ENCODE measurements at places on chromosomes 11 and 22.
A peak's percentile ranks its signal among the peaks of the same experiment; 100 is the strongest.

- DNase-seq: peak; percentile 45
These were observed 978 bp downstream of the FLI1 start for GRCh38 chr11:128694618-128695481.

GRCh38 chr22:20965104-20965887, 1.8 kb upstream of the AIFM3 start:
- DNase-seq: no peak

GRCh38 chr22:47005506-47006408, 243.3 kb downstream of the TBC1D22A start:
- DNase-seq: no peak

DNA sequence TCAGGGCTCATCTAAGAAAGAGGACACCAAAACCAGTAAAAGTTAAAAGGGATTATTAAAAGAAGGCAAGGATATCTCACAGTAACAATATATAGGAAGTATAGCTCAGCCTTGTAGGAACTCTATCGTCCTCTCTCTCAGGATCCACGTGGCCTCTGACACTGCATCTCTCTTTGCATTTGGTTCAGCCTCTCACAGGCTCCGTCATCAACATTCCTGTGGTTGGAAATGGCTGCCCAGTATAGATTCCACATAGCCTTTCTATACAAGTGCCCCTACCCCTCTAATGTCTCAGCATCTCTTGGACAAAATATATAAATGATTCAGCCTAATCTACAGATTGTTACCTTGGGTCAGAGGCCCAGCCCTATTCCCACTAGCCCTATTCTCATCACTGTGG, 101.3 kb upstream of the DBX1 start:
- DNase-seq: peak; percentile 41

- no peak for DNase-seq
These were observed at the start of gene OR8K5 for GRCh38 chr11:56160217-56160616. Gene OR8K5 (minus strand): TSS chr11:56160317. CDS start chr11:56160317, 0 bp downstream.

DNA sequence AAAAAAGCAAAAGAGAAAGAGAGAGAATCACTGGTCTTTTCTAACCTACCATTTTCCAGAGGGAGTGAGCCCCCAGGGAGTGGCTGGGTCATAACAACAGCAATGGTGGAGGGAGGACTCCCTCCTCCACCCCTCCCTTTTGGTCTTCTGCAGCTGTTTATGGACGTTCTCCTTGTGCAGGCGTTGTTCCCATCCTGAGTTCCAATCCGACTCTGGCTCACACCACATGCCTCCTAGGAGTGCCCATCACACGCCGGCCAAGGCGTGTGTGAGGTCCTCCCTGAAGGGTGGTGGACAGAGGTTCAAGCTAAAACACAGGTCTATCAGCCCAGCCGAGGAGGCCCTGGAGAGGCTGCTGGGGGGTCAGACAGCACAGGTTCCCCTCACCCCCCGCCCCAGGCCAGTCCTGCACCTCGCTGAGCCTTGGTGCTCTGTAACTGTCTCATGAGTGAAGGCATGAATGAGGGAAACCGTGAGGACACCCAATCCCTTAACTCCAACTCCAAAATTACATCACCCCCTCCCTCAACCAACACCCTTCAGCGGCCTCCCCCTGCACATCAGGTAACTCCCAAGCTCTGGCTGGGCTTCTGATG, 29.4 kb downstream of the IFT27 start:
- DNase-seq: no peak

GRCh38 chr22:23503736-23504440, 76.2 kb downstream of the IGLL1 start:
- DNase-seq: no peak

GRCh38 chr11:95716266-95716665, 73.3 kb downstream of the FAM76B start:
- DNase-seq: no peak

GRCh38 chr11:115535781-115536180, 31.6 kb upstream of the CADM1 start:
- DNase-seq: no peak

GRCh38 chr22:39972641-39973040, 12.4 kb downstream of the TMA7B start:
- DNase-seq: no peak

GRCh38 chr11:66020618-66021357, 5.5 kb downstream of the CATSPER1 start:
- DNase-seq: peak; percentile 88

GRCh38 chr11:74208507-74208906, 37.4 kb downstream of the PPME1 start:
- no peak for DNase-seq

GRCh38 chr11:120929664-120930154, 94.2 kb upstream of the TBCEL start:
- peak; percentile 55 for DNase-seq

DNA sequence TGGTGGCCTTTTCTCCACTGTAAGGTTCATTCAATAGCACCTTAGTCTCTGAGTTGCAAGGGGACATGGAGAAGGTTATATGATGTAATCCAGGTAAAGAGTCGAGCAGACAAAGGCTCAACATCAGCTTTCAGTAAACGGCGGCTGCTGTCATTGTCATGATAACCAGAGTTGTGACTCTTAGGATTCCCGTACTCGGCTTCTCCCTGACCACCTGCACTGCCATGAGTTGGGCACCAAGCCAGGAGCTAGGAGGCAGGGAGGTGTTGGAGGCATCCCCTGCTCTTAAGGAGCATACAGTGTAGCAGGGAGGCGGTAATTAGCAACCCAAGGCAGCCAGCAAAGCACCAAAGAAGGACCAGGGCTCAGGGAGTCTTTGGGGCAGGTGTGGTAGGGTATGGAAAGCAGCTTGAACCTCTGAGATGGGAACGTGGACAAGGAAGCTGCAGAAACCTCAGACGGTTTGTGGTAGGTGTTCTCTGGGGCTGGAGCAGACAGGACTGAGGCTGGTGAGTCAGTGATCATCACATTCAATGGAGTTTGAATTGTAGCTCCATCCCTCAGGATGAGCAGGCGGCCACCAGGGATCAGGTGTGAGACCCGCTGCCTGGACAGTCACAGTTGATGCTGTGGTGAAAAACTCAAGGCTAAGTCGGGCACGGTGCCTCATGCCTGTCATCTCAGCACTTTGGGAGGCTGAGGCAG, 31.7 kb downstream of the LIF start:
- DNase-seq: peak; percentile 27

DNA sequence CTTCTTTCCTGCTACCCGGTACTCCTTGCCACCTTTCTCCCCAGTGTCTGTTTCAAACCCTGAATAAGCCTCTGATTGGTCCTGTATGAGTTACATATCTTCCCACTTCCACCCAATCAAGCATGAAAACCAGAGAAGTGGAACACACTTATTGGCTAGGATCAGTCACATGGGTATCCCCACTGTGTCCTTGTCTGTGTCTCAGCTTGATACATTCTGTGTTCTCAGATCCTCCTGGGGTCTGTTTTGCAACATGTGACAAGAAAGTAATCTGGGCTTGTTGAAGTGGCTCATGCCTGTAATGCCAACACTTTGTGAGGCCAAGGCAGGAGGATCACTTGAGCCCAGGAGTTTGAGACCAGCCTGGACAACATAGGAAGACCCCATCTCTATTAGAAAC, 23.9 kb downstream of the MCHR1 start:
- DNase-seq: no peak

GRCh38 chr22:23225724-23226496, 45.6 kb downstream of the BCR start:
- peak; percentile 75 for DNase-seq

DNA sequence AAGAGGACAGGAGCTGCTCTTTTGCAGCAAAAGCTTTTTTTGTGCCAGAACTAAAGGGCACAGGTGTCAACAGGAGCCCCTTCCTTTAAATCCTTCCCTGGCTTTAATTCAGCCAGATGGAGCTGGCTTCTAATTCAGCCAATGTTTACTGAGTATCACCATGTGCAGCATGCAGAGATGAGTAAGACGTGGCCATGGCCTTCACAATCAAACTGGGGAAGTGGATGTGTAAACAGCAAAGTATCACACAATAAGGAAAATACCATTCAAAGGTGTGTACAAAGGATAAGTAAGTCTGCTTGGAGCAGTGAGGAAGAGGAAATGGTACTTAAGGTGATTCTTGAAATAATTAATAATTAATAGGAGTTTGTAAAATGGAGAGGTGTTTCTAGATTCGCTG, 243.4 kb downstream of the NXPE2 start:
- no peak for DNase-seq

GRCh38 chr11:1532606-1533341, 39.3 kb downstream of the DUSP8 start:
- peak; percentile 80 for DNase-seq

DNA sequence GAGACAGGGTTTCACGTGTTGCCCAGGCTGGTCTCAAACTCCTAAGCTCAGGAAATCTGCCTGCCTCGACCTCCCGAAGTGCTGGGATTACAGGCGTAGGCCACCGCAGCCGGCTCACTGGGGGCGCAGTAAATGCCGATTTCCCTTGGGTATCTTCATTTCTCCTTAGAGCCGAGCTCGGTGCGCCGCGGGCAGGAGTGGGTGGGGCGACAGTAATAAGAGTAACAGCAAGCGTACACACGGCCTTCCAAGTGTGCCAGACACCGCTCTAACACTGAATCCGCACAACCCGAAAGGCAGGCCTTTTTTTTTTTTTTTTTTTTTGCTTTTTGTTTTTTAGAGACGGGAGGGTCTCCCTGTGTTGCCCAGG, 500 bp upstream of the ADSL start:
- DNase-seq: peak; percentile 63

DNA sequence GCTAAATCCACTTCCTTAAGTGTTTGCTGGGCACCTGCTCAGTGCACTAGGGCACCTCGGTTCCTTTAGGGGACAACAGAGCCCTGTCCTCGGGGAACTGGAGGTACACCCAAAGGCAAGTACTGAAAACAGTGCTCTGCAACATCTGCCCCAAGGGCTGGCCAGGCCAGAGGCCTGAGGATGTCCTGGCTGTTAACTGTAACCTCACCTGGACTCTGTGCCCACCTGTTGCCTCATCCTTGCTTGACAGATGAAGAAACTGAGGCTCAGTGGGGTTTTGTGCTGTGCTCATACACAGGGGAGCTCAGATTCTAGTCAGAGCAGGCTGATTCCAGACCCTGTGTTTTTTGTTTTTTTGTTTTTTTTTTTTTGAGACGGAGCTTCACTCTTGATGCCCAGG, 2.6 kb downstream of the SEC14L4 start:
- no peak for DNase-seq

DNA sequence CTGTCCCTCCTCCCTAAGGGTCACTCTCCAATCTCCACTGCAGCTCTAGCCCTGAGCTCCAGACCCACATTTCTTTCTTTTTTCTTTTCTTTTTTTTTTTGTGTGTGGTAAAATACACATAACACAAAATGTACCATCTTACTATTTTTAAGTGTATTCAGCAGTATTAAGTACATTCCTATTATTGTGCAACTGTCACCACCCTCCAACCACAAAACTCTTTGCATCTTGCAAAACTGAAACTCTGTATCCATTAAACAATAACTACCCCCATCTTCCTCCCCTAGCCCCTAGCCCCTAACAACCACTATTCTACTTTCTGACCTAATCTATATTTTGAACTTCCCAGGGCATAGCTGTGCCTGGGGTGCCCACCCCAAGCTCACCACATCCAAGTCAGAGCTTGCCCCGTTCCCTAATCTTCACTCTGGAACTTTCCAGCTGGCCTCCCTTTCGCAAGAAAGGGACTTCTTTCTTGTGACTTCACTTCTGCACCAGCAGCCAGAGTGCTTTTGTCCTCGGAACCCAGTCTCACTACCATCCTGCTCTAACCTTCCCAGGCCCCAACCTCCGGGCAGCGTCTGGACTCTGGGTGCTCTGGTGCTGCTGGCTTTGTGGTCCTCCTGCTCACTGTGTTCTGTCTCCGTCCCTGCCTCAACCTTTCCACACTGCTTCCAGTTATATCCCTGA, 30.7 kb downstream of the PARVG start:
- no peak for DNase-seq

DNA sequence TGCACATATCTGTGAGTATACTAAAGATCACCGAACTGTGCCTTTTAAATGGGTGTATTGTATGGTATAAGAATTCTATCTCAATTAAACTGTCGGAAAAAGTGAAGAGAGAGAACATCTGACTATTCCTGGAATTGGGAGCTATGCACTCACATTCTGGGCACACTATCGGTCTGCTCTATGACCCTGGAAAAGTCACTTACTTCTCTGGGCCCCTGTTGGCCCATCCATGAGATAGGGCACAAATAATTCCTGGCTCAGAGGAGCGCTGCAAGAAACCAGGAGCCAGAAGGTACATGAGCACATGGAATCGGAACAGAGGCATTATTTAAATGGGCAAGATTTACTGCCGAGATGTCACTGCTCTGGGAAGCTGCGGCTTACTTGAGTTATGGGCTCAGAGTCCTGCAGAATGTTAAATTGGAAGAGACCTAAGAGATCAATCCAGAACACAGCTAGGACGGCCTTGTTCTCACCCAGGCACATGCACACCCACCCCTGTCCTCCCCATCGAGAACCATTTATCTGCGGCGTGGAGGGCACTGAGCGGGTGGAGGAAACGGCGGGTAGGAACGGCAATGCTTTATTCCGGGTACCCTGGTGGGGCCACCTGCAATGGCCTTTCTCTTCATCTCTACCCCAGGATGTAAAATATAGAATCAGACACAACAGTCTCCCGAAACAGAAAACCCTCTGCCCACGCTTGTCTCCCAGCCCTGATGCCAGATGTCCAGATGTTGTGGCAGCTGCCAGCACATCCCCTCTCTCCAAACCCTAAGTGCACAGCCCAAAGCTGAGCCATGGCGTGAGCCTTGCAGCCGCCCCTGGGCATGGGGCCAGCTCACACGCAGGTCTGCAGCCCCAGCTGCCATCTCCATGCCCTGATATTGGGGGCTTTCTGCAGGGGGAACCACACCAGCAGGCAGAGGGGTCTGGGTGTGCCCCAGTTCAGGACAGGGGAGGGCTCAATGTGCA, 142.4 kb downstream of the DSCAML1 start:
- DNase-seq: no peak

GRCh38 chr22:48209473-48210197, 1447.2 kb downstream of the TBC1D22A start:
- no peak for DNase-seq

DNA sequence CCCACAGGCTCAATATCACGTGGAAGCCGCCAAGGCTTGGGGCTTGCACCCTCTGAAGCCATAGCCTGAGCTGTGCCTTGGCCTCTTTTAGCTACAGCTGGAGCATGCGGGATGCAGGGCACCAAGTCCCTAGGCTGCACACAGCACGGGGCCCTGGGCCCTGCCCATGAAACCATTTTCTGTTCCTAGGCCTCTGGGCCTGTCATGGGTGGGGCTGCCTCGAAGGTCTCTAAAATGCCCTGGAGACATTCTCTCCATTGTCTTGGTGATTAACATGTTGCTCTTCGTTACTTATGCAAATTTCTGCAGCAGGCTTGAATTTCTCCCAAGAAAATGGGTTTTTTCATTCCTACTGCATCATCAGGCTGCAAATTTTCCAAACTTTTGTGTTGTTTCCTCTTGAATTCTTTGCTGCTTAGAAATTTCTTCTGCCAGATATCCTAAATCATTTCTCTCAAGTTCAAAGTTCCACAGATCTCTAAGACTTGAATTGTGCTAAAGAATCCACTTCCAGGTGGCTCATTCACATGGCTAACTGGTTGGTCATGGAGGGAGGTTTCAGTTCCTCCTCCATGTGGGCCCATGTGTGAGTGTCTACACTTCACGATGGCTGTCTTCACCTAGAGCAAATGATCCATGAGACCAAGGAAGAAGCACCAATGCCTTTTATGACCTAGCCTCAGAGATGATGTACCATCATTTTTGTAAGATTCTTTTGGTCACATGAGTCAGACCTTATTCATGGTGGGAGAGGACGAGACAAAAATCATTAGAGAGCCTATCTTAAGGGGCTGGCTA, 7.4 kb upstream of the CREBZF start:
- peak; percentile 47 for DNase-seq

All from ELR (cell line).